ENCODE measurements at places on chromosomes 6 and 20.

GRCh38 chr6:132399376-132400074 is 1.8 kb downstream of the MOXD1 start:
- DNase-seq: no peak

- DNase-seq: no peak
Observed at GRCh38 chr20:13338097-13338661, 117.1 kb downstream of the ISM1 start.

GRCh38 chr6:137157601-137158000 is 15.8 kb downstream of the IL22RA2 start:
- DNase-seq: no peak

DNA sequence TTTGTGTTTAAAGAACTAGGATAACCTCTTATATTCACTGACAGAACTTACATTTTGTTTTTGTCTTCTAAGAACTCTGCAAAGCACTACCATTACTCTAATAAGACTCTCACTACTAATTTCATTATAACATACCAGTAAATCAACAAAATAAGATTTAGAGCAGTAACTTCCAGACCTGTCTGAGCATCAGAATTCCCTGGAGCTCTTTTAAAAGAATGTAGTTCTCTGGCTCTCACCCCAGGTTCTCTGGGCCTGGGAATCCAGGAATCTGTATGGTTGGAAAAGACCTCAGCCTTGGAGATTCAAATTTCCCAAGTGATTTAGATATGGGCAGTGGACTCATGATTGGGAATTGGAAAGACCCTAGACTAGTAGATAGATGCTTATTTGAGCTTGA is 89.4 kb downstream of the JAG1 start:
- no peak for DNase-seq

DNA sequence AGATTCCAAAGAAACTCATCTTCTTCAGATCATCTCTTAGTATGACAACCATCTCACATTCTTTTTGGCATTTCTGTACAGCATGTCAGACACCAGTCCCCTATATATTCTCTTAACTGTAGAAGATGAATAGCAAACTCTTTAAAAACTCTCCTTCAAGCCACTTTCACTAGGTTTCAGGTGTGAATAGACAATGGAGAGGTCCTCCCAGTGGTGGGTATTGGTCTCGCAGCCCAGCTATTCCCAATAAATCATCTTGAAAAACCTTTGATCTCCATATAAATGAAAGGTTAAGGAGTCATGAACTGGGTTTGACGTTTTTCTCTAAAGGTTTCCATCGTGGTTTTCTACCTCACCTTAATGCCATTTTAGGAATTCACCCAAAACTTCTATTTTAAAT is 180.0 kb downstream of the GJA1 start:
- DNase-seq: no peak

GRCh38 chr6:137677709-137678108 is 183.5 kb upstream of the OLIG3 start:
- no peak for DNase-seq

All from T-helper 22 cell (primary cell).